ENCODE measurements at places on chromosomes 13 and 19.

GRCh38 chr13:40130871-40131636 is 475.6 kb downstream of the COG6 start:
- DNase-seq: no peak

GRCh38 chr13:107450431-107450830 is 764.9 kb downstream of the LIG4 start:
- DNase-seq: no peak

DNA sequence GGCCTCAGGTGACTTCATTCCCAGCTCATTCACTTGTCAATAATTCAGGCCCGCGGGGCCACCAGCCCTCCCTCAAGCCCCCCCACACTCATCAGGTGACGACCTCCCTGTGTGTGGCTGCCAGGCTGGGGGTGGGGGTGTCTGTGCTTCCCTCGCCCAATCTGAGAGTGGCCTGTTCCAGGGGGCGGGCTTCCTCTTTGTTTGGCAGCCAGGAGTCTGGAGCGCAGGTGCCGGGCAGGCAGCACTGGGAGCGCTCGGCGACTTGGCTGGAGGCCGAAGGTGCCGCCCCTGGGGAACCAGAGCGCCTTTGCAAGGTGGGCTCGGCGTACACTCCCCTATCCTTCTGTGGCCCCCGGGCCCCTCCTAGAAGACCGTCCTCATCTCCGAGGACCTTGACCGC is 5.4 kb upstream of the ZNF98 start:
- DNase-seq: no peak

GRCh38 chr19:18441804-18442788 is 4.2 kb upstream of the ISYNA1 start:
- no peak for DNase-seq

GRCh38 chr13:32650705-32651311 is 64.6 kb downstream of the PDS5B start:
- peak; percentile 2 for DNase-seq

GRCh38 chr19:15107061-15108010 is at the start of gene SYDE1:
TSS of gene SYDE1 (plus strand) at chr19:15107401. CDS start at chr19:15107434, 33 bp downstream.
- DNase-seq: no peak
